ENCODE measurements at places on chromosomes 13 and 19.

DNA sequence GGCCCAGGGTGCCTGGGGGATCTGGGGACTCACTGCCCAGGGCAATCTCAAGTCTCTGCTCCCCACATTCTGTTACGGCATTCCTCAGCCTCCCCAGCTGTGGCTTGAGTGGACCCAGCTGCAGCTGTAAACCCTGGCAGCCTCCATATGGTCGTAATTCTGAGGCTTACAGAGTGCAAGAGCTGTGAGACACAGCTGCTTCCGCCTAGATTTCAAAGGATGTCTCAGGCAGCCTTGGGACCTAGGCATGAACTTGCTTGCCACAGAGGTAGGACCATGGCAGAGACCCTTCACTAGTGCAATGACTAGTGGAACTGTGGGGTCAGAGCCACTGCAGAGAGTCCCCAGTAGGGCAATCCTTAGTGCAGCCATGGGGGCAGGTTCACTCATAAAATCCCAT is 297.5 kb downstream of the ENOX1 start:
- DNase-seq = no peak

GRCh38 chr13:76461999-76462398 is 424.2 kb downstream of the KCTD12 start:
- DNase-seq = no peak

DNA sequence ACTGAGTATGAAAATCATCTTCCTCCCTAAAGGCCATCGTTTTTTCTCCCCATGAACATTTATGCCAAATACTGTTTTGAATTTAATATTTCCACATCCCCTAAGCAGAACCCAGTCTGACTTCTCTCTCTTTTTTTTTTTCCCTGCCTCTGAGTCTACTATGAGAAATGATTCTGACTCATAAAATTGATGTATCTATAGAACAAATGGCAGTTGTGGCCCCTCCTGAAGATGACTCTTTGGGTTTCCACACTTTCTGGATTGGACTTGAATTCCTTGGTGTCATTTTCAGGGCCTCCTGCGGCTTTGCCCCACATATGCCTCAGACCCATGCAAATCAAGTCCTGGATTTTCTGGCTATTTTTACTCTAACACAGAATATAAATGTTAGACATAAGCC is 22.7 kb upstream of the NAXD start:
- DNase-seq = peak; percentile 14

- no peak for DNase-seq
Observed at GRCh38 chr13:63396746-63397145, 1981.1 kb upstream of the PCDH20 start.

DNA sequence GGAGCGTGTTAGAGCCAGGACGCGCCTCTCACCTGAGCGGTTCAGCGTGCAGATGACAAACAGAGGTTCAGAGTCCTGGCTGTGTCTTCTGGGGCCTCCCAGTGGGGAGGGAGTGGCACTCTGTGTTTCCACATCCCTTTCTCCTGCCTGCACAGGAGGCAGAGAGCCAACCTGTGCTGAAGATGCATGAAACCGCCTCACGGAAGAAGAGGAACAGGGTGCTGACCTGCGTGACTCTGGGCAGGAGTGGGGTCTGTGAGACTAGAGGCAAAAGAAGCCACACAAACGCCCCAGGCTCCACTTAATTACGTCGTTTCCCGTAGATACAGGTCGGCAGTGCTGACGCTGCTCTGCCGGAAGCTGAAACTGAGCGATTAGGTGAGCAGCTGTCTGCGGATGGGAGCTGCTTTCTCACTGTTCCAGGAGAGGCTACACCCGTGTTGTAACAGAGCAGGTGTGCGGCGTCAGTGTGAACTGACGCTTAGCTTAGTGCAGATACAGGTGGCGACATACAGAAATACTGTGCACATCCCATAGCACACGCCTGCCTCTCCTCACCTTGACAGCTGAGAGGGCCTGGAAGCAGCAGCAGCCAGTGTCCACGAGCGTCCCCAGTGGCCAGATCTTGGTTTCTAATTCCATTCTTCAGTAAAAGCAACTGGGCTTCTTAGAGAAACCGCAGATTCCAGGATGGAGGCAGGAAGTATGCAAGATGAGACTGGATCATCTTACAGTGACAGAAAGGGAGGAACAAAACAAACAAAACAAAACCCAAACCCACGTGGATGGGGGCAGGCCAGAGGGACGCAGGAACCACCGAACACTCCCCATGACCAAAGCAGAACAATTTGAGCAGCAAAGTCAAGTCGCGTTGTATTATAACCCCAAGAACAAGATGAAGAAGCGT is 37.7 kb upstream of the MCF2L start:
- no peak for DNase-seq
